NCI-H460 (cell line): ENCODE measurements at places on chromosomes 6 and 20. TPM values are rescaled to one million over a fixed set of nuclear protein-coding genes. Genes with fewer than 3 reads are reported as not detected.
A peak's percentile ranks its signal among the peaks of the same experiment; 100 is the strongest.

- DNase-seq = no peak
These were observed 191.3 kb downstream of the EPM2A start for GRCh38 chr6:145544041-145544440.

GRCh38 chr6:11389977-11390376 is 147.6 kb upstream of the TMEM170B start:
- DNase-seq = no peak

- no peak for DNase-seq
These were observed 134.4 kb downstream of the OR2B2 start for GRCh38 chr6:27777614-27778355.

GRCh38 chr6:135085700-135086413 is 31.2 kb upstream of the HBS1L start:
- no peak for DNase-seq

GRCh38 chr6:36326356-36326995 is 10.2 kb downstream of the BNIP5 start:
- DNase-seq = no peak

GRCh38 chr20:17202673-17203072 is 24.2 kb upstream of the PCSK2 start:
- no peak for DNase-seq

DNA sequence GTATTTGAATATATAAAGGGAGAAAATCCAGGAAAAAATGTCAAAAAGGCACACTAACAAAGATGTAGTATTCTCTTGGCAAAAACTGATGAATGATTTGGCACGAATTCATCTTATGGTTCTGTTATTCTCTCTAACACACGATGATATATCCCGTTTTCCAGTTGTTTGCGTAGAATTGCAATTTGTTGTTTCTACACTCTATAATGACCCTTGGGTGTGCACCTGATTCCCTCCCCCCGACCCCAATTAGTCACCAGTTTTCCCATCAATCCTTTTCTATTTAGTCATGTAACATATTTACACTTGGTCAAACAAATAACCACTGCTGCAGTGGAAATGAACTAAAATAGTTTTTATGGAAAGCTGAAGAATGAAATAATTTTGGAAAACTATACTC is 1.5 kb upstream of the ARID1B start:
- DNase-seq = no peak

GRCh38 chr20:51175156-51175555 is 152.2 kb upstream of the KCNG1 start:
- no peak for DNase-seq

GRCh38 chr6:33720998-33721397 is 9.5 kb upstream of the UQCC2 start:
- no peak for DNase-seq

DNA sequence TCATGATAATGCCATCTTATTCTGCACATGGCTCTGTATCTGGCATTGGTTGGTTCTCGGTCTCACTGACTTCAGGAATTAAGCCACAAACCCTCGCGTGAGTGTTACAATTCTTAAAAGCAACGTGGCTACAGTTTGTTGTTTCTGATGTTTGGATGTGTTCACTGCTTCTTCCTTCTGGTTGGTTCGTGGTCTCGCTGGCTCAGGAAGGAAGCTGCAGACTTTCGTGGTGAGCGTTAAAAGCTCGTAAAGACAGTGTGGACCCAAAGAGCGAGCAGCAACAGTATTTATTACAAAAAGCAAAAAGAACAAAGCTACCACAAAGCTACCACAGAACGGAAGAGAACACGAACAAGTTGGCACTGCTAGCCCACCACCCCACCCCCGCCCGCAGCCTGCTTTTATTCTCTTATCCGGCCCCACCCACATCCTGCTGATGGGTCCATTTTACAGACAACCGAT is 51.1 kb downstream of the MYLIP start:
- DNase-seq = no peak

- DNase-seq = no peak
These were observed 2.7 kb upstream of the SPO11 start for GRCh38 chr20:57326667-57327455.

DNA sequence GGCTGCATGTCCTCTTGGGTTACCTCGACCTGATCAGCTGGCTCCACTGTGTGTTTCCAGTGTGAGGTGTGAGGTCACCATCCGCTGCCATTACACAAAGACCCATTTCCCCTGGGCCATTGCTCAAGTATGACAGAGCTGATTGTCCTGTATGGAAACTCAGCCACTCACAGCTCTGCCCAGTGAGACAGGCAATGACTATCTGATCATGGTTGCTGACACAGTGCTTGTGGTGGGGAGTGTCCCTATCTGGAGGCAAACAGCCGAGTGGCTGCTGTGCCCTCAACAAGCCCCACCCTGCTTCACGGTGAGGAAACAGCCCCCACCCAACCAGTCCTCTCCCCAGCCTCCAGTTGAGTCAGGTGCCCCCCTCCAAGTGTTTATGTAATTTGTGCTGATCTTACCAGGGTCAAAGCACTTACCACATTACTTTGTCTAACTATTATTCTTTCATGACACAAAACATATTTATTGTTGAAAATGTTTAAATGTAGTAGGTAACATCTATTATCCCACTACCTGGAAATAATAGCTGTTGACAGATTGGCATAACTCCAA is 11.7 kb upstream of the MAPK13 start:
- no peak for DNase-seq

GRCh38 chr20:51286758-51287157 is 255.8 kb downstream of the NFATC2 start:
- DNase-seq = no peak

DNA sequence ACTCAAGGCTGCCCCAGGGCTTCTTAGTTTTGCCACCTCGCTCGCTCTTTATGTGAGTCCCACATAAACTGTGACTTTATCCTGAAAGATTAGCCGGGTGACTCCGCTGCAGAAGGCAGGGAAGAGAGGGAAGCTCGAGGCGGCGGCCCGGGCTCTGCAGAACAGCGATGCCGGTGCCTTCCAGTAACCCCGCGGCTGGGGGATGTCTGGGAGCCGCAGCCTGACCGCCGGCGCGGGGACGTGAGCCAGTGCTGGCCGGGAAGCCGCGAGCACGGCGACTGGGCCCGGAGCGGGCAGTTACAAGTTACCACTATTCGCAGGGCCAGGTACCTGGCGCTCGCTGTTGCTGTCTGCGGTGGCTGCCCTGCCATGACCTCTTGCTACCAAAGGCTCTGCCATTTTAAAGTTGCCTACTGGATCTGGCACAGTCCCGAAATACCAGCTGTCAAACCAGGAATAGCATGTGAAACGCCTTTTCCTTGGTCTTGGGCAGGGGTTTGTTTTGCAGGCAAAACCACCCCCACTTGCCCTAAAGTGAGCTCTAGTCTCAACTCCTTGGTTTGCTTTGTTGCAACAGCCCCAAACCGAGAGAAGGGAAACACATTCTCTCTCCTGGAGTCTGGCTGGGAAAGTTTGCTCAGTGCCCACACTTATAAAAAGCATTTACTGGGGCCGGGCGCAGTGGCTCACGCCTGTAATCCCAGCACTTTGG is 124.0 kb upstream of the SLC2A12 start:
- no peak for DNase-seq

DNA sequence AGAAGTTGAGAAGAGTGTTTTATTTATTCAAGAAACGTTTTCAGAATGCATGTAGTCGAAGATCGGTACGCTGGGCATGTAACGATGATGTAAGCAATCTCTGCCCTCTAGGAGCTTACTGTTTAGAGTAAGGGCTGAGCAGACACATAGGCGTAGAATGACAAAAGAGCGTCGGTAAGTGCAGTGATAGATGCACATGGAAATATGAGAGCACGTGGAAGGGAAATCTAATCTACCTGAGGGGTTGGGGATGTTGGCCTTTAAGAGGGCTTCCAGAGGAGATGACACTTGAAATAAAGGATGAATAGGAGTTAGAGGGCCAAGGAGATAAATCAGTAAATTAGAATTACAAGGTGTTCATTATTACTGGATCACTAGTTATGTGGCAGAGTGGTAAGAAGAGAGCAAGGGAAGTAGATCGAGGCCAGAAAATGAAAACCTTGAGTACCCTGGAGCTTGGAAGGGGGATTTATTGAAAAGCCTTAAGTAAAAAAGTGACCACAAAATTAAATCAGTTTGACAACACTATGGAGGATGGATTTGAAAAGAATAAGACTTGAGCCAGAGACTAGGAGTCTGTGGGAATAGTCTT is 782 bp downstream of the TRMT11 start:
- DNase-seq = no peak

DNA sequence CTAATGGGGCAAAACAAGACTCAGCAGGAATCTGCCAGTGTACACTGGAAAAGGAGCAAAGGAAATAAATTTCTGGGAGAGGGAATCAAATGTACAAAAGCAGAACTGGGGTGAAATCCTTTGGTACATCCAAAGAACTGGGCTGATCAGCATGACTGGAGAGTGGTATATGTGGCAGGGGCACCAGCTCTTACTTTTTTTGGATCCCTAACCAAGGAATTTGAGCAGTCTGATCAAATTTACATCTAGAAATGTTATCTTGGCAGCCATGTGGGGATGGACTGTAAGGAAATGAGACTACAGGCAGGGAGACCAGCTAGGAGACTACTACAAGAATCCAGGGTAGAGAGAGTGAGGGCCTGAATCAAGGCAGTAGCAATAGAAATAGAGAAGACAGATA is 1.2 kb upstream of the ZSCAN31 start:
- DNase-seq = no peak

DNA sequence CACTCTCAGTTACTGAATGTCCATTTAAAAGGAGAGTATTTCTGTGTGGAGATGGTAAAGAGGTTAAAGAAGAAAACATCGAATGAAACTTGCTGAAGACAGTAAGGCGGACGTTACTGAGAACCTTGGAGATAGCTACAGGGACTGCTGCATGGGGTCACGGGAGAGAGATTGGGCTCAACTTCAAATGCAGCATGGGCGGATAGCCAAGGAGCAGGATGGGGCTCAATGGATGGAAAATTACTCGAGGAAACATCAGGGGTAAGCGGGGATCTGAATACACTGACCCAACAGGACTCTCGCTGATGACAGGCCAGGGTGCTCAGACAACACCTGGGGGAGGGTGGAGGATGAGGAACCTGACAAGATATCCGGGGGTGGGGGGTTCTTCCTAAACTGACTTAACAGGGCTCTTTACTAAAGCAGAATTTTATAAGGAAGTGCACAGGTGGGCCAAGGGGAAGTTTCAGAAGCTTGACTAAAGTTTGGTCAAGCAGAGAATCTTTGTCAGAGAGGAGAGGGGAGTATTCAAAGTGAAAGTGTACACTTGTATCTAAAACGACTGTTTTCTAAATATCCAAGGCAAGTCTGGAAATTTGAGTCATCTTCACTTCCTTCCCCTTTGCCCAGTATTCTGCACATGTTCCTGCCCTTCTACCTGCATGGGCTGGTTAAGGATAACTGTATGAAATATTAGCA is 22.8 kb downstream of the ECT2L start:
- DNase-seq = no peak

DNA sequence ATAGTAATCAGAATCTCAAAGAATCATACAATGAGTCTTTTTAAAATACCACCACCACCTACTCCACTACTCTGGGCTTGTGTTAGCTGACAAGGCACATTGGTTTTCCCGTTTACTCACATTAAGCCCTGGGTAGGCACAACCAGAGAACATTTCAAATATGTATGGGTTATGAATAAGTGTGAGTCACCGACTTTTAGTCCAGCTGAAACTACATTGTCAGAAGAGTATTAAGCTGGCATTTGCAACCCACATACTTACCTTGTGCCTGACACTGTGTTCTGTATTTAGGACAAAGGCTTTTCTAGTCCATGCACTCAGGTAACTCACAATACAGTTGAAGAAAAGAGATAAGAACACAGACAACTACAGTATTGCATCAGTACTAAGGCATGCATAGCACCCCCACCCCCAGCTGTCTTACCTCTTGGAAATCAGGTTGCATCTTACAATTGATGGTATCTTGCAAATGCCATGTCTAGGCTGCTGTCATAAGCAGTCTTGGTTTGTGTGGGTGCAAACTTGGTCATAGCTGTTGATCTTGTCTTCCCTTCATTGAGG is 40.3 kb upstream of the AHI1 start:
- DNase-seq = peak; percentile 46

Gene OR2B6
- 0.42 TPM in 1 of 2 replicates, not detected in the other for total RNA-seq

Gene BHLHE23
- total RNA-seq = not detected in 2 replicates

Gene ABHD16B
- not detected in 2 replicates for total RNA-seq

Gene CD164
- 94.3 and 98.5 TPM in 2 replicates for total RNA-seq

Gene SIGLEC1
- not detected in 2 replicates for total RNA-seq

Gene TRIM27
- total RNA-seq = 59.6 and 62.8 TPM in 2 replicates

Gene SNAP91
- total RNA-seq = 0.43 and 0.67 TPM in 2 replicates

Gene VIP
- total RNA-seq = not detected in 2 replicates

Gene SUPT3H
- 2.7 and 5.9 TPM in 2 replicates for total RNA-seq

Gene PSMB9
- total RNA-seq = 20.3 and 21.4 TPM in 2 replicates

Gene NFATC2
- 0.92 and 1.1 TPM in 2 replicates for total RNA-seq
